ENCODE measurements at places on chromosomes 7 and 10. TPM values are rescaled to one million over a fixed set of nuclear protein-coding genes. Genes with fewer than 3 reads are reported as not detected.

Gene OGDHL
- total RNA-seq: 0.22 TPM

Gene INHBA
- 0.50 TPM for total RNA-seq

Gene EIF5AL1
- total RNA-seq: 3.8 TPM

Gene LSM8
- 41.4 TPM for total RNA-seq

Gene C7orf33
- total RNA-seq: not detected

Gene TMEM236
- total RNA-seq: 0.12 TPM

Measured in A549 treated with CpdA at 1 μM for 4 hours (cell line).